Hematopoietic multipotent progenitor cell treated with erythropoietin and hydrocortisone succinate and interleukin-3 and kit ligand, for 15 days (in vitro differentiated cells): ENCODE measurements at places on chromosomes 4 and X.
A peak's percentile ranks its signal among the peaks of the same experiment; 100 is the strongest.

DNA sequence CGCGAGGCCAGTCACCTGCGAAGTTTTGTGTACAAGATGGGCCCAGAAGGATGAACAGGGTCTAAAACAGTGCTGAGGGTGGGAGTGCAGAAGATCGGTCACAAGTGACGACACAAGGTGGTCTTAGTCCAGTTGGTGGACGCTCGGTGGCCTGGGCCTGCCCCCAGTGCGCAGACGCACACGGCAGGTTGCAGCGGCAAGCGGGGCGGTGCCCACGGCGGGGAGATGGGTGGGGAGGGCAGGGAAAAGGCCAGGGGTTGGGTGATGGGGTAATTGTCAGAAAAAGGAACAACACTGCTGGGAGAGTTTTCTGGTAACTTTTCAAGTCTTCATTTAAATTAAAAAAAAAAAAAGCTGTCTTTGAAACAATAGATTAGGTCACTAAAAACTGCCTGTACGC, 1.0 kb upstream of the PRDX4 start:
- DNase-seq = no peak

- DNase-seq = no peak
Measured at GRCh38 chr4:154368060-154368459, 123.5 kb downstream of the DCHS2 start.

DNA sequence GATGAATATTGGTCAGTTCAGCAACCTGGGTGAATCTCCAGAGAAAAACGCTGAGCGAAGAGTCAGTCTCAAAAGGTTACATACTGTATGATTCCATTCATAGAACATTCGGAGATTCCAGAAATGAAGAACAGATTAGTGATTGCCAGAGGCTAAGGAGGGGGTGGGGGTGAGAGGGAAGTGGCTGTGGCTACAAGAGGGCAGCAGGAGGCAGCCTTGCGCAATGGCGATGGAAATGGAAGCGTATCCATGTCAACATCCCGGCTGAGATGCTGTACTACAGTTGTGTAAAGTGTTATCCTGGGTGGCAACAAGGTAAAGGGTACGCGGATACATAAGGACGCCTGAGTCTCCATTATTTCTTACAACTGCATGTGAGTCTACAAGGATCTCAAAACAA, 18.0 kb downstream of the LYAR start:
- no peak for DNase-seq

GRCh38 chr4:83240379-83240875, 44.2 kb downstream of the COQ2 start:
- no peak for DNase-seq

GRCh38 chrX:12790885-12791256, 341 bp upstream of the PRPS2 start:
- DNase-seq = no peak

GRCh38 chrX:119753639-119754257, 4.6 kb upstream of the SOWAHD start:
- peak; percentile 22 for DNase-seq

- no peak for DNase-seq
Measured at GRCh38 chr4:11050766-11051165, 366.2 kb upstream of the CLNK start.

DNA sequence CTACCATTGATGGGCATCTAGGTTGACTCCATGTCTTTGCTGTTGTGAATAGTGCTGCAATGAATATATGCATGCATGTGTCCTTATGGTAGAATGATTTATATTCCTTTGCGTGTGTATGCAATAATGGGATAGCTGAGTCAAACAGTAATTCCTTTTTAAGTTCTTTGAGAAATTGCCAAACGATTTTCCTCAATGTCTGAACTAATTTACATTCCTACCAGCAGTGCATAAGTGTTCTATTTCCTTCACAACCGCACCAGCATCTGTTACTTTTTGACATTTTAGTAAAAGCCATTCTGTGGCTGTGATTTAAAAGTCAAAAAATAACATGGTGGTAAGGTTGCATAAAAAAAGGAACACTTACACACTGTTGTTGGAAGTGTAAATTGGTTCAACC, 103.1 kb upstream of the FAM47B start:
- DNase-seq = no peak

GRCh38 chr4:85756938-85757337, 282.0 kb downstream of the ARHGAP24 start:
- no peak for DNase-seq

DNA sequence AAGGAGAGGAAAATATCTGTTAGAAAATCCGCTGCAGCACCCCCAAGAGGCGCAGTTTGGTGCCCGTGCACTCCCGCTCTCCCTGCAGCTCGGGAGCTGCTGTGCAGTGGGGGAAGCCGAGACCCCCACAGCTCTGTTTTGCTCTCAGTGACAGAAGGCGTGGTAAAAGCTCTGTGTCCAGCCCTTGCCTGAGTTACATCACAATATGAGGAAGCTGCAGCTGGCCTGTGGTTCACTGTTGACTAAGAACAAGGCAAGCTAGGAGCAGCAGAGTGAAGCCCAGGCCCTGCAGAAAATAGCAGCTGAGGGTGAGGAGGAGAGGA, 88.5 kb upstream of the ADRA2C start:
- DNase-seq = no peak

DNA sequence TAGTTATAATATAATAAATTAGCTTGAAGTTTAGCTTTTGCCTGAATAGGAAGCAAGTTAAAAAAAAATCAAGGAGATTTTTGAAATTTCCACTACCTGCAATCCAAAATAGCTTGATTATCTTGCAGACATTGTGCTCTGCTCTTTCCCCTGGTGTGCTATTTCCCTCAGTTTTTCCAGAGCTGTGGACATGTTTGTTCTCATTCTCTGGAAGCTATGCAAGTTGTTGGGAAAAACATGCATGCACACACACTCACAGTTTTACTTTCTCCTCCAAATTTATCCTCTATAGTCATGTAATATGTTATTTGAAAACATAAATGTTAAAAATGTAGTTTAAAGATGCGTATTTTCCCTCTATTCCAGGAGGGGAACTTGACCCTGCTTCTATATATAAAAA, 225.8 kb upstream of the ARSJ start:
- no peak for DNase-seq

GRCh38 chr4:66554826-66555225, 884.5 kb upstream of the EPHA5 start:
- DNase-seq = no peak

- no peak for DNase-seq
Measured at GRCh38 chr4:172660251-172660650, 508.4 kb upstream of the GALNT7 start.

DNA sequence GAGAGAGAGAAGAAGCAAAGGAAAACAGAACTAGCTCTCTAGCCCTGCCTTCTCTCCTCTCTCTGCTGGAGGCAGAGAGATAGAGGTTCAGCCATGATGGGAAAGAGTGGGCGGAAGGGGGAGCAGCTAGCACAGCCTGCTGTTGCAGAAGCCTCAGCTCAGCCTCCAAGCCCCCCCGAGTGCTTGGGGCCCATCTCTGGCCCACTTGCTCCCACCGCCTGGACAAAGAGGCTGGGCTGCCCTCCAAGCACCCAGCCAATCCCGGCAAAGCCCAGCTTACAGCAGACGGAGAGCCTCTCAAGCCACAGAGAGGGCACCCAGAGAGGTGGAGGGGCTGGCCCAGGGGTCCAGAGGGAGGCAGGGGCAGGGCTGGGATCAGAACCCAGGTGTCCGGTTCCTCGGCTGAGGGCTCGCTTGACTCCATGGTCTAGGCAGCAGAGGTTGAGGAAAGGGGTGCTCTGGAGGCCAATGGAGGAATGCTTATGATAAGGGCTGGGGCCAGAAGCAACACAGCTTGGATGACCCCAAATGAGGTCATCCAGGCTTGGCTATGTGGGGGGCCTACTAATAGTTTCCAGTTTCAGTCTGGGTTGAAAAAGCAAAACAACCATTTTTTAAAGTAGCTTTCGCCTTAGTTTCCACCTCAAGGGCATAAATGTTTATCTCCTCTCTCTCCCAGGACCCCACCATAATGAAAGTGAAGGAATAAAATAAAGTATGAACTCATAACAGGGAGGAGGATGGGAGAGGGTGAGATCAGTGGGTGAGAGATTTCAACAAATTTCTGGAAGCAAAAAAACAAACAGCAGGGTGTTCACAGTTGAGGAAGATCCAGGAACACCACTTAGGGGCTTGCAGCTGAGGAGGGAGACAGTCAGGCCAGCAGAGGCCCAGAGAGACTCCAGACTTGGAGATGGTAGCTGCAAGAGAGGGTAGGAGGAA, 24.9 kb upstream of the IQSEC2 start:
- no peak for DNase-seq

- DNase-seq = no peak
Measured at GRCh38 chr4:84574069-84574720, 8.7 kb upstream of the CDS1 start.

DNA sequence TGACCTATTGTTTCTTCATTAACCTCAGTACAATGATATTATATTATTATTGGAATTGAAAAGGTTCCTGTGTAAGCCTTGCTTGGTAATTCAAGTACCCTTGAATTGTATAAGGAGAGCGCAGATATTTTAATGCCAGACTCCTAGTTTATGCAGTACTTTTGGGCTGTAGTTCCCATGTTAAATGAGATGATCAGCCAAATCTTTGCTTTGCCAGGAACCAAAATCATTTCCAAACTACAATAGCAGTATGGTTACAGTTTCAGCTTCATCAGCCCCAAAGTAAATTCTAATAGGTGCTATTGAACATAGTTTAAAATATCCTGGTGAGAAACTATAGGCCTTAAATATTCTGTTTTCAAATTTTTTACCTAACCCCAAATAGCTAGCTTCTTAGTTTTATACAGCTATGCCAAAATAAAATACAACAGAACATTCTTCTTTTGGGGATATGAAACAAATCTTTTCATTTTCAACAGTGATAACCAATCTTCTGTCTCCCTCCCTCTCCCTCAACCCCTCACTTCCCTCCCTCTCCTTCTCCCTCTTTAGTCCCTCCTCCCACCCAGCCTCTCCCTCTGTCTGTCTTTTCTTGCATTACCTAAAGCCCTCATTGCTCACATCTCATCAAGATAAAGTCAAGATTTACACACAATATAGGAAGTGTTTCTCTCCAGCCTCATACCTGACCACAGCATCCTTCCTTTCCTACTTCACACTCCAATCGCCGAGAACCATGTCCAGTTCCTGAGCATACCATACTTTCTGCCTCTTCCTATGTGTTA, 190.1 kb downstream of the SHROOM3 start:
- no peak for DNase-seq

- no peak for DNase-seq
Measured at GRCh38 chr4:23889814-23890341, at the start of gene PPARGC1A. Gene PPARGC1A (minus strand): TSS chr4:23890047. CDS start chr4:23889957, 90 bp downstream.

DNA sequence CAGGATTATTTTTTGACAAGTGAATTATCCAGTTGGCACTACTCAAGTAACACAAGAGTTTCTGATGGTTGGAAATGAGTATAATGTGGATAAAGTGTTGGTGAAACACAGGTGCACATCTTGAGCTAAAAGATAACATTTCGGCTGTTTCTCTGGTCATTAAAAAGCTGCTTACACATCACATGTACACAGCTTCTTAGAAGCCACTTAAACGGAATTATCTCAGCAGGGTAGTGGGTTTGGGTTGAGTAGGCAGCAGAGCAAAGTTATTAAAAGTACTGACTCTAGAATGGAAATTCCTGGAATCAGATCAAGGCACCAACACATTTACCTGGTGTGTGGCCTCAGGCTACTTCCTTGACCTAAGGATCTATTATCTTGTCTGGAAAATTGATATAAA, 55.4 kb upstream of the RASSF6 start:
- no peak for DNase-seq

DNA sequence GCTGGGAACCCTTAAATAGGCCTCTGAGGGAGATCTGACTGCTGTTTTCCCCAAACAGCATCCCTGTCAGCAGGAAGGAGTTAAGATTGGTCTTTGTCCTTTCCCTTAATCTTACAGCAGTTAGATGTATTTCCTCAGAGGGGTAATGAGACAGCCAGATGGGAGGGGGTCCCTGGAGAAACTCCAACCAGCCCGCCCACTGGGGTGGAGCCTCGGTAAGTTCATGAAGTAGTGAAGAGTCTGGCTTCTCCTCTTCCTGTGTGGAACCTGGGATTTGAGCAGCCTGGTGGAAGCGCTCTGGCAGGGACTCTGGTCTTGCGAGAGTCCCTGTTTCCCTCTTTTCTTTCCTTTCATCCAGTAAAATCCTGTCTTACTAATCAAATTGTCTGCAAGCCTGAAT, 330.0 kb downstream of the TLL1 start:
- DNase-seq = no peak

- DNase-seq = no peak
Measured at GRCh38 chrX:86946569-86946968, 571.0 kb upstream of the KLHL4 start.

- no peak for DNase-seq
Measured at GRCh38 chrX:96692454-96692853, 7.8 kb downstream of the DIAPH2 start.

DNA sequence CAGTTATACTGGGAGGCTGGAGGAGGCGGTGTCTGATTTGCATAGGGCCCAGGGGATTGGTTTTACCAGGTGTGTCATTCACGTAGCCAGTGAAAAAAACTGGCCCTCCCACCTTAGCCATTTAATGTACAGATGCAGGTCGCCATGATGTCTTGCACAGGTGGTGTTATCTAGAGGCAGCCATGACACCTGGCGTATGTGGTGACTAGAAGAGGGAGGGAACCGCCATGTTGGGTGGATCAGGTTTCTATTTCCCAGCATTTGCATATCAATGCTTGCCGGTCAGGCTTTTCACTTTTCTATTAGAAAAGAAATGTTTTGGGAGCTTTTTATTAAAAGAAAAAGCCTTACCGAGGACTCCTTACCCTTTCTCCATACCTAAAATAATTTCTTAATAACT, 523.4 kb downstream of the ADGRL3 start:
- no peak for DNase-seq

GRCh38 chr4:107691378-107691777, 28.7 kb downstream of the PAPSS1 start:
- DNase-seq = no peak

- DNase-seq = no peak
Measured at GRCh38 chr4:181127171-181127570, 1116.0 kb upstream of the TENM3 start.

GRCh38 chr4:73311428-73311827, 52.8 kb upstream of the ANKRD17 start:
- DNase-seq = no peak

DNA sequence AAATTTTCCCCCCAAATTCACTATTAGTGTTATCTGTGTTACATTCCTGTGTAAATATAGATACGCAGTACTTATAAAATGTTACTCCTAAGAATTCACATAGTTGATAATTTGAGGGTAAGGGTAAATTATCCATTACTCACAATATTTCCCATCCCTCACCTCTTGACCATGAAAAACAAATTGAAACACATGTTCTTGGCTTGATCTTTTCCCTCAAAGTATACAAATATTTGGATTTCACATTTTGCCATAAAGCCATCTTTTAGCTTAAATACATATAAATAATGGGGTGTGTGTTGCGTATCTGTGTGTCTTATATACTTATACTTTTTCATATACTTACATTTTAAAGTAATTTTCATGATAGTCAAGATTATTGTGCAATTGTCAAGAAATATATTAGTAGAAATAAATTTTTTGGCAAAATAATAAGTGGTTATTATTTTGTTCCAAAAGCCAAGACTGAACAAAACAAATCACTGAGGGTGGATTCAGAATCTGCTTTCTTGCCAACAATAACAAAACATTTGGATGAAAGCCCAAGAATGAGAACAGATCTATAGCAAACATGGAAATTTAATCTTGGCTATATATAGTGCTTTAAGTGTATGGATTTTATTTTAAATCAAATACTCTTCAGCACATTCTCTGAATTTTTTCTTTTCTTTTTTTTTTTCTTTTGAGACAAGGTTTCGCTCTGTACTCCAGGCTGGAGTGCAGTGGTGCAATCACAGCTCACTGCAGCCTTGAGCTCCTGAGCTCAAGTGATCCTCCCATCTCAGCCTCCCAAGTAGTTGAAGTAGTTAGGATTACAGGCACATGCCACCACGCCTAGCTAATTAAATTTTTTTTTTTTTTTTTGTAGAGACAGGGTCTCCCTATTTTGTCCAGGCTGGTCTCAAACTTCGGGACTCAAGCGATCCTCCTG, 48.5 kb upstream of the PRSS48 start:
- DNase-seq = no peak
